WTC11 (cell line): ENCODE measurements at places on chromosomes 2 and 18. TPM values are rescaled to one million over a fixed set of nuclear protein-coding genes. Genes with fewer than 3 reads are reported as not detected.

The ASB18 gene
- not detected in 3 replicates for total RNA-seq

- no peak for DNase-seq
- no peak overlapping the region for H3K27ac ChIP-seq
- H3K4me1 ChIP-seq: peaks cover 14% of the 10 kb centered on the region
- H3K4me3 ChIP-seq: no peak overlapping the region
- peaks cover 4% of the 10 kb centered on the region for H3K36me3 ChIP-seq
These were observed 247.8 kb upstream of the SESTD1 start for GRCh38 chr2:179512281-179513035.

- DNase-seq: no peak
- H3K4me1 ChIP-seq: peaks cover 10% of the 10 kb centered on the region
- H3K27ac ChIP-seq: peak overlapping the region; percentile 37; the same call in 1 of the 2 replicates
- H3K27me3 ChIP-seq: no peaks in the 10 kb centered on the region
- no peak overlapping the region for H3K4me3 ChIP-seq
These were observed 341.0 kb downstream of the MEIS1 start for GRCh38 chr2:66775730-66776422.

DNA sequence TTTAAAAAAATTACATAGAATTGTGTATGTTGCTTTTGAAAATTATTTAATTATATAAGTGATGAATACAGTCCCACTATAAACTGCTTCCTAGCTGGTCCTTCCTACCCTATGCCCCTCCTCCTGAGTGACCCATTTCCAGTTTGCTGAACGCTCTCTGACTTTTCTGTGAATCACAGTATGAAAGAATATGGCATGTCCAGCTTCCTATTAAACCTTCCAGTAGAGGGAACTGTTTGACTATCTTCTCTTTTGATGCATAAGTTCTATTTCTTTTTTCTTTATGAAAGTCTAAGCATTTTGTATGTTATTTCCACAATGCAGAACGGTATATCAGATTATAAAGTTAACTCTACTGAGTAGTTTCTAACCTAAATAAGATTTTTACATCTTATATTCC lies 41.3 kb downstream of the PSMG2 start:
- no peaks in the 10 kb centered on the region for H3K36me3 ChIP-seq
- no peak for DNase-seq
- no peak overlapping the region for H3K4me3 ChIP-seq
- no peaks in the 10 kb centered on the region for H3K4me1 ChIP-seq
- H3K27ac ChIP-seq: no peak overlapping the region
- no peaks in the 10 kb centered on the region for H3K27me3 ChIP-seq

- no peaks in the 10 kb centered on the region for H3K36me3 ChIP-seq
- H3K4me3 ChIP-seq: peak overlapping the region; percentile 18; the same call in 1 of the 2 replicates
- H3K27ac ChIP-seq: peak overlapping the region; percentile 95
- H3K4me1 ChIP-seq: peaks cover 49% of the 10 kb centered on the region
These were observed 58.7 kb upstream of the SP3 start for GRCh38 chr2:174023591-174024523.

DNA sequence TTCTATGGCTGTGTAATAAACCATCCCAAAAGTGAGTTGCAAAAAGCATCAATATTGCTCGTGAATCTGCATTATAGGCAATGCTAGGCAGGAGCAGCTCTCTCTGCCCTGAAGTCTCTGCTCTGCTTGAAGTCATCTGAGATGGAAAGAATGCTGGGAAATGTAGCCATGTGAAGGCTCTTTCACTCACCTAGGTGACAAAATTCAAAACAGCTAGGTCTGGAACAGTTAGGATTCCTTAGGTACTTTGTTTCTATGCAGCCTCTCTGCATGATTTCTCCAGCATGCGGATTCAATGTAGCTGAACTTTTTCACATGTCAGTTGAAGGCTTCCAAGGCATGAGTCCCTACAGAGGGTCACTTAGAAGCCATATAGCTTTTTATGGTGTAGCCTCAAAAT lies 1383.7 kb downstream of the LRP1B start:
- peaks cover 11% of the 10 kb centered on the region for H3K4me1 ChIP-seq
- H3K36me3 ChIP-seq: no peaks in the 10 kb centered on the region
- no peak overlapping the region for H3K4me3 ChIP-seq
- 0 out of 2 replicates have a peak overlapping the region, but pooled peaks have one; percentile 30 for H3K27ac ChIP-seq

GRCh38 chr18:34494359-34494696 lies 215.8 kb upstream of the DTNA start:
- peaks cover 9% of the 10 kb centered on the region; the same call in 1 of the 2 replicates for H3K27me3 ChIP-seq
- H3K4me1 ChIP-seq: peaks cover 48% of the 10 kb centered on the region

DNA sequence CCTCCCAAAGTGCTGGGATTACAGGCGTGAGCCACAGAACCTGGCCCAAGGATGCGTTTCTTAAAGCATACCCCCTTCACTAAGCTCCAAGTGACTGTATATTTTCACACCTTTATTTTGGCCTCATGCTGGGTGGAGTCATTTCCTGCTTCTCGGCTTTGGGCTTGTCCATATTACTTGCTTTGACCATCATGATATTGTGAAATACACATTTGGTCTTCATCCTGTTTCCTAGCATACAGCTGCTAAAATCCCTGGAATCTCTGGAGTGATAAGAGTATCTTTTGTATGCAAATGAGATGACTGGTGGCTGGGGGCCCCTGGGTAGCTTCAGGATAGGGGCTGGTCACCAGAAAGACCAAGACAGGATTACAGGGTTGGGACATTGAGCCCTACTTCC lies 17.6 kb upstream of the COLEC12 start:
- H3K27me3 ChIP-seq: peaks cover 8% of the 10 kb centered on the region
- H3K4me3 ChIP-seq: no peak overlapping the region

The MRPS9 gene
- total RNA-seq: 71.5 to 75.3 TPM (median 73.6 TPM) in 3 replicates

- no peaks in the 10 kb centered on the region for H3K27me3 ChIP-seq
- peaks cover 45% of the 10 kb centered on the region for H3K4me1 ChIP-seq
- no peaks in the 10 kb centered on the region for H3K36me3 ChIP-seq
- no peak for DNase-seq
- no peak overlapping the region for H3K27ac ChIP-seq
These were observed 284.4 kb upstream of the PARD3B start for GRCh38 chr2:204260901-204261300.

GRCh38 chr2:73293534-73294171 lies at the start of gene EGR4:
Gene EGR4 (minus strand): TSS chr2:73293548. CDS start chr2:73293317, 231 bp downstream.
- H3K36me3 ChIP-seq: no peaks in the 10 kb centered on the region
- no peak within 1 kb of the TSS for H3K27ac ChIP-seq
- H3K4me1 ChIP-seq: peaks cover 2% of the 10 kb centered on the region; the same call in 1 of the 2 replicates
- peaks cover 97% of the 10 kb centered on the region for H3K27me3 ChIP-seq

DNA sequence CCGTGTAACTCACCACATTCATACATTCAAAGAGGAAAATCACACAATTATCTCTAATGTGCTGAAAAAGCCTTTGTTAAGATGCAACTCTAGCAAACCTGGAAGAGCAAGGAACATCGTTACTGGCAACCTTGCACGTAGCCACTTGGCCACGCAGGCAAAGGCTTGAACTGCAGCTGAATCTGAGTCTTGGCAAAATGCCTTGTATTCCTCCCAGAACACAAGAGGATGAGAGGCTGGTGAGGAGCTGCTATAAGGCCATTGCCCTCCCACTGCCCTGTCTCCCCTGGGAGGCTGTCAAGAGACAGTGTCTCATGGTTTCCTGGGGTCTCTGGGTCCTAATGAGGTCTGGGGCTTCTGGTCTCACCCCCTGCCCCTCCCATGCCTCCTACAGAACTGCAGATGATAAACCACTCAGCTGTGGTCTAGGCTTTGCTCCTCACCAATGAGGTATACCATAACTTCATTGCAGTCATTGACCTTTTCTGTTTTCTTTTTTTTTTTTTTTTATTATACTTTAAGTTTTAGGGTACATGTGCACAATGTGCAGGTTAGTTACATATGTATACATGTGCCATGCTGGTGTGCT lies 141.4 kb downstream of the SPP2 start:
- no peak overlapping the region for H3K27ac ChIP-seq
- peaks cover 6% of the 10 kb centered on the region for H3K27me3 ChIP-seq
- no peak overlapping the region for H3K4me3 ChIP-seq
- H3K4me1 ChIP-seq: peaks cover 9% of the 10 kb centered on the region

The UGT1A7 gene
- not detected in 3 replicates for total RNA-seq

The RUFY4 gene
- total RNA-seq: 0.31 to 0.64 TPM (median 0.57 TPM) in 3 replicates

DNA sequence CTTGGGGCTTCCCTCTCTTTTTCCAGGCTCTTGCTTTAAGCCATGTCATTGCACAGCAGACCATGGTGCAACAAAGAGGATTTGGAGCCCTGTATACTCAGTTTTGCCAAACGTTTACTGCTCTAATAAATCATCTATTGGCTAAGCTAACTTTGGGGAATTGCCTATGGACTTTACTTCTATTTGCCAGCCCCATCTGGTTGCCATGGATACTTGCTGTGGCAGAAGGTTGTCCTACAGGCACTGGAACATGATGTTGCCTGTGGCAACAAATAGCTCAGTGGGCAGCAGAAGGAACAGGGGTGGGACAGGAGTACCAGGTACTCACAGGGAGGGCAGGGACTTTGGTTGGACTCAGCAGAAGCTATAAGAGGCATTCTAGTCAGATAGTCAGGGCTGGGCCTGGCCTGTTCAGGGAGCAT lies 129.7 kb downstream of the CCDC85A start:
- no peaks in the 10 kb centered on the region for H3K27me3 ChIP-seq
- no peak for DNase-seq
- peaks cover 11% of the 10 kb centered on the region for H3K4me1 ChIP-seq
- H3K36me3 ChIP-seq: no peaks in the 10 kb centered on the region

The DRC1 gene
- total RNA-seq: 0.55 TPM in 1 of 3 replicates, not detected in the others

The ALKAL2 gene
- 3.5 to 5.2 TPM (median 4.3 TPM) in 3 replicates for total RNA-seq

The CNTNAP5 gene
- total RNA-seq: 0.22 to 0.57 TPM (median 0.34 TPM) in 3 replicates

GRCh38 chr2:20631617-20632307 lies 19.1 kb downstream of the HS1BP3 start:
- peaks cover 33% of the 10 kb centered on the region for H3K4me1 ChIP-seq
- no peaks in the 10 kb centered on the region for H3K36me3 ChIP-seq
- no peak for DNase-seq
- no peak overlapping the region for H3K27ac ChIP-seq
- no peaks in the 10 kb centered on the region for H3K27me3 ChIP-seq
- no peak overlapping the region for H3K4me3 ChIP-seq

DNA sequence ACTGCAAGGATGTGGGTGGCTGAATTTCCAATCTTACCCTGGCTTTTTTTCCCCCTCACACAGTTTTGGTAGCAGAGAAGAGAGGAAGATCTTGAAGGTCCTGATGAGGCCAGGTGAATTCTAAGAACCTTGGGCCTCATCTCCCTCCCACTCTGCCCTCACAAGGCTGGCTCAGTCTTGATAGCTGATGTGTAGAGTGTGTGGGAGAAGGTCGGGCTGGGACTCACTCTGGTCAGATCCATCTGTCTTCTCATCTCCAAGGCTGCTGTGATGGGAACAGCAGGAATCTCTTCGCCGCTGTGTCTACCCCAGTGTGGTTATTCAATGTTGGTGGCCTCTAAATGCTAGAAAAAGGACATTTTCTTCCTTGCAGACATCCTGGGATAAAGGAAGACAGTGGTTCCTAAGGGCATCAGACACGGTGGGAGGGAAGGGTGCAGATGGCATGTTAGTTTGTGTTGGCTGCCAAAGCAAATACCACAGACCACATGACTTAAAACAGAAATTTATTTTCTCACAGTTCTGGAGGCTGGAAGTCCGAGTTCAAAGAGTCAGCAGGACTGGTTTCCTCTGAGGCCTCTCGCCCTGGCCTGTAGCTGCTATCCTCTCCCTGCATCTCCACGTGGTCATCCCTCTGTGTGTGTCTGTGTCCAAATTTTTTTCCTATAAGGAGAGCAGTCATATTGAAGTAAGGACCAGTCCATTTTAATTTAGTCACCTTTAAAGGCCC lies 37.6 kb upstream of the MGAT4A start:
- H3K27ac ChIP-seq: no peak overlapping the region
- DNase-seq: no peak
- H3K4me1 ChIP-seq: peaks cover 17% of the 10 kb centered on the region
- H3K4me3 ChIP-seq: no peak overlapping the region
- H3K27me3 ChIP-seq: peaks cover 4% of the 10 kb centered on the region; the same call in 1 of the 2 replicates
- H3K36me3 ChIP-seq: no peaks in the 10 kb centered on the region

- H3K4me1 ChIP-seq: peaks cover 12% of the 10 kb centered on the region
- no peak for DNase-seq
- no peaks in the 10 kb centered on the region for H3K36me3 ChIP-seq
- peaks cover 23% of the 10 kb centered on the region for H3K27me3 ChIP-seq
- H3K4me3 ChIP-seq: no peak overlapping the region
- no peak overlapping the region for H3K27ac ChIP-seq
These were observed 6.8 kb upstream of the LRRTM1 start for GRCh38 chr2:80311304-80311703.

The BZW1 gene
- 191 to 255 TPM (median 208 TPM) in 3 replicates for total RNA-seq

The MATN3 gene
- 6.3 to 9.1 TPM (median 8.6 TPM) in 3 replicates for total RNA-seq

GRCh38 chr2:99079226-99079625 lies 62.3 kb upstream of the C2orf15 start:
- H3K4me1 ChIP-seq: peaks cover 11% of the 10 kb centered on the region
- no peak overlapping the region for H3K27ac ChIP-seq

DNA sequence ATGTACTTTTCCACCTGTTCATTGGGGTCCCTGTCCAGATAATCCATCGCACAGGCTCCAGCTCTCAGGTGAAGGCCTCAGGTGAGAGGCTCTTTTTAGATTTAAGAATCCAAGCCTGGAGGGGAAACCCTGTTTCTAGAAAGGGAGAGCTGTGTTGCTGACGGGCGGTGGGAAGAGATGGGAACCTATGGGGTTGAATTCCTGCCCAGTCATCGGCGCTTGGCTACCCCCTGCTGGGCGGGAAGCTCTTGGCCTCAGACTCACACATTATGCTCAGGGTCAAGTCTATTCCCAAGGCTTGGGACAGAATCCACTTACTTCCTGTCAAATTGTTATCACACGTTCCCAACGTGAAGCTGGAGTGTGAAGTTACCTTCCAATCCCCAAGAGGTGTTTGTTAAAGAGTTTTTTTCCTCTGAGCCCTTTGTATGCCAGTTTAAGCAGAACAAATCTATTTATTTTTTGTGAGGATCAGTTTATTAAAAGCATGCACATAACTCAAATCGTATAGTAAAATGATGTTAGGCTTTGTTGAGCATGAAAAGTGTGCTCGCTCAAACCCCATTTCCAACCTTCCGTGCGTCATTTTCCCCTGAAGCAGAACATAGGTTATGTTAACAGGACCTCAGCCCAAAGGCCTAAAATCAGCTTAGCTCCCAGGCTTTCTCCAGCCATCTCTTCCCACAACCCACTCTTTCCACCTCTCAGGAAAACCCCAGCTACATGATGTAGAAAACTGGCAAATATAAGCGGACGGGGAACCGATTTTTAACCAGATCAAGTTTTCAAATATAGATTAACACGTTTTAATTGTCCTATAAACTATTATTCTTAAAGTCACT lies 181.7 kb upstream of the ETAA1 start:
- peaks cover 23% of the 10 kb centered on the region for H3K36me3 ChIP-seq
- H3K4me1 ChIP-seq: peaks cover 32% of the 10 kb centered on the region
- no peak overlapping the region for H3K4me3 ChIP-seq
- no peaks in the 10 kb centered on the region for H3K27me3 ChIP-seq
- no peak overlapping the region; the same call in 1 of the 2 replicates for H3K27ac ChIP-seq

The LYPD6 gene
- total RNA-seq: 4.8 to 5.1 TPM (median 5.0 TPM) in 3 replicates

The LOXL3 gene
- 21.1 to 27.2 TPM (median 23.9 TPM) in 3 replicates for total RNA-seq

The CROCC2 gene
- total RNA-seq: not detected in 3 replicates

- DNase-seq: no peak
- no peak overlapping the region for H3K27ac ChIP-seq
- H3K36me3 ChIP-seq: no peaks in the 10 kb centered on the region
These were observed 22.1 kb downstream of the CENPA start for GRCh38 chr2:26807788-26808460.

DNA sequence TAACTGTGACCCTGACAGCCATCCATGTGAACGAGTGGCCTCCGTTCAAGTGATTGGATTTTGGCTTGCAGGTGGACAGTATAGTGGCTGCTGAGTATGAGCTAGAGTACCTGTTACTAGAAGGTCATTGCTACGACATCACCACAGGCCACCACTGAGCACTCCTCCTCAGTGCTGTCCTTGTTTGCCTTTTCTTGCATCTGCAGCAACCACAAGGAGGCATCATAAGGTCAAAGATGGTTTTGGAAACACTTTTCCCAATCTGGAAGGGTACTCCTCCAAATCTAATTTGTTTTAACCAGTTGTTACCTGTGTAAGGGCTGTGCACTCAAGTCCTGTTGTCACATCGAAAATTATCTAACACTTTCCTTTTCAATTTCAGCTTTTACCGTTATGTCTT lies 81.2 kb downstream of the UGGT1 start:
- H3K4me3 ChIP-seq: no peak overlapping the region
- H3K27me3 ChIP-seq: no peaks in the 10 kb centered on the region
- H3K36me3 ChIP-seq: peaks cover 60% of the 10 kb centered on the region
- H3K27ac ChIP-seq: no peak overlapping the region
- H3K4me1 ChIP-seq: peaks cover 11% of the 10 kb centered on the region
